ENCODE measurements at places on chromosomes 1 and 21.

DNA sequence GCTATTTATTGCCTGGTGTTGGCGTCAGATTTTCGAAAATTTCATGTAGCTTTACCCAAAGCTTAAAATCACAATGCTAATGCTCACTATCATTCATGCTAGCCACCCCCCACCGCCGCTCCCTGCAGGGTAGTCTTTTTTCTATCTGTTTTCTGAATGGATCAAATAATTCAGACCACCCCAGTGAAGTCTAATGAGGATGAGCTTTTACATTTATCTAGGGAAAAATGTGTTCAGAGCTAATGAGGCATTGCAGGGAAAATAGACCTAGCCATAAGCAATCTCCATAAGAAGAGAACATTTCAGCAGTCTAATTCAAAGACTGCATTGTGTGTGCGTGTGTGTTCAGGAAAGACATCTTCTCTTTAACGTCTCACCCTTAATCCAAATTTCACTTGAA lies 533.0 kb upstream of the PRMT6 start:
- no peak for DNase-seq

GRCh38 chr1:190439447-190439846 lies 38.2 kb downstream of the BRINP3 start:
- DNase-seq, result no peak

DNA sequence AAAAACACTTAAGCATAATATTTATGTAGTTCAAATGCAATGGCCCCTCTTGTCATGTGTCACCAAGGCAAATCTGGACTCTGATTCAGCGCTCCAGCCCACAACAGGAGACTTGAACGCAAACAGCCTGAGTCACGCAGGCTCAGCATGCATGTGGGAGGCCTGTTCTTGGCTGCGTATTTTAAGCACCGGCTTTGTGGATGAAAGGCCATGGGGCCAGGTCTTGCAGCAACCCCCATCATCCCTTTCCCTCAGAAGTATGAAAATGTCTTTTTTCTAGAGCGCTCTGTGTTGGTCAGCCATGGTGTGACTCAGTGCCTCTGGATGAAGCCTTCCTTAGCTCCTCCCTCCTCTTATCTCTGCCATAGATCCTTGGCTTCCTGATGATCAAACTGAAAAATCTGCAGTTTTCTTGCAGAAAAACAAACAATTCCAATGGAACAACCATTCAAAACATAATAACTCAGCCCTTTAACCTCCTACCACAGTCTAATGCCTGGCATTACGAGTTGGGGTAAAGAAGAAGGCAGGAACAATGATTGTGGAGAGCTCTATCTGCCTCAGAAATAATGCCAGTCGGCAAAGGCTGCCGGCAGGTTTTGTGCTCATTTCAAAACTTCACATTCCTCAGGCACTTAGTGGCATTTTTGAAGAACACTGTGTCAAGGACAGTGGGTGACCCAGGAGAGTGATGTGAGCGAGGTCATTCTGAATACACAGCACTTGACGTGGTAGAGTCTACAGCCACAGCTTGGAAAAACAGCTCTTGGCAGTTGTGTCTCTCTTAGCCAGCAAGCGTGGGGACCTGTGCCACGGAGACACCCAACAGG lies 167.5 kb downstream of the CLIC6 start:
- DNase-seq, result no peak

- no peak for DNase-seq
Measured at GRCh38 chr1:80540596-80540995, 1260.1 kb upstream of the ADGRL2 start.

DNA sequence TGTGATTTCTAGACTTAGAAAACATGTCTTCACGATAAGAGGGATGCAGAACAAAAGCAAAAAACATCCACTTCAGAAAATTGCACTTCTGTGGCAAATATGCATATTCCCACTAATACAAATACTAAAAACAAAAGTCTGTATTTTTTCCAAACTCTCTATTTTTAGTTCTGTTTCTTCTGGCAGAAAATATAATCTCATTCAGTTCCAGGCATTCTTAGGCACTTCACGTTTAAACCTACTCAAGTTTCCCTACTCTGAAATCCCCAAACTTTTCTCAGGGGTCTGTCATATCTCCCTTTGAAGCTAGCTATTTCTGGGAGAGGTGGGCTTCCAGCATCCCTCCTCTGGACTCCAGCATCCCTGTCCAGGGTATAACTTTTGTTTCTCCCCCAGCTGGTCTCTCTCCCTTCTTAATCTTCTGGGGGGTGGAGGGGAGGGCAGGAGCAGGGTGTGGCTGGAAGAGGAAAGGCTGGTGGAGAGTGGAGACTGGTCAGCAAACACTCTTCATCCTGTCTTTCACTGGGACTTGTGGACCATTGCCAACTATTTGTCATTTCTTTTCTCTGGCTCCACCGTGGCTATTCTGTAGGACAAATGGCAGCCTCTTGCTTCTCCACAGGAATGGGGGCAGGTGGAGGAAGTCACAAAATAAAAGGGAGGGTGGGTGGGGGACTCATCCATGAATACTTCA lies 19.6 kb upstream of the NCF2 start:
- no peak for DNase-seq

GRCh38 chr21:29083306-29083705 lies 9.9 kb upstream of the CCT8 start:
- no peak for DNase-seq

DNA sequence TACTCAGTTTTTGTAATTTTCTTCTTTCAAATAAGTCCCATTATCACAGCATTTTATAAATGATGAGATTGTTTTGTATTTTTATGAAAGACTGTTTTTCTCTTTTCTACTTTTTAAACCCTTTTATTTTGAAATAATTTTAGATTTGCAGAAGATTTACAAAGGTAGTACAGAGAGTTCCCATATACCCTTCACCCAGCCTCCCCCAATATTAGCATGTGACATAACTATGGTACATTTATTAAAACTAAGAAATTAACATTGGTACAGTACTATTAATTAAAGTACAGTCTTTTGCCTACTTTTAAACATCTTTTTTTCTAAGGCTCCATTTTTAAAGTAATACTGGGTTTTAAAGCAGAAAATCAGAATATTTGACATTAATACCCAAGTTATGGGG lies 35.6 kb upstream of the LAMC2 start:
- DNase-seq, result no peak

GRCh38 chr1:31772669-31773248 lies 8.6 kb upstream of the ADGRB2 start:
- DNase-seq, result no peak

- no peak for DNase-seq
Measured at GRCh38 chr1:177145106-177146070, 19.1 kb downstream of the ASTN1 start.

DNA sequence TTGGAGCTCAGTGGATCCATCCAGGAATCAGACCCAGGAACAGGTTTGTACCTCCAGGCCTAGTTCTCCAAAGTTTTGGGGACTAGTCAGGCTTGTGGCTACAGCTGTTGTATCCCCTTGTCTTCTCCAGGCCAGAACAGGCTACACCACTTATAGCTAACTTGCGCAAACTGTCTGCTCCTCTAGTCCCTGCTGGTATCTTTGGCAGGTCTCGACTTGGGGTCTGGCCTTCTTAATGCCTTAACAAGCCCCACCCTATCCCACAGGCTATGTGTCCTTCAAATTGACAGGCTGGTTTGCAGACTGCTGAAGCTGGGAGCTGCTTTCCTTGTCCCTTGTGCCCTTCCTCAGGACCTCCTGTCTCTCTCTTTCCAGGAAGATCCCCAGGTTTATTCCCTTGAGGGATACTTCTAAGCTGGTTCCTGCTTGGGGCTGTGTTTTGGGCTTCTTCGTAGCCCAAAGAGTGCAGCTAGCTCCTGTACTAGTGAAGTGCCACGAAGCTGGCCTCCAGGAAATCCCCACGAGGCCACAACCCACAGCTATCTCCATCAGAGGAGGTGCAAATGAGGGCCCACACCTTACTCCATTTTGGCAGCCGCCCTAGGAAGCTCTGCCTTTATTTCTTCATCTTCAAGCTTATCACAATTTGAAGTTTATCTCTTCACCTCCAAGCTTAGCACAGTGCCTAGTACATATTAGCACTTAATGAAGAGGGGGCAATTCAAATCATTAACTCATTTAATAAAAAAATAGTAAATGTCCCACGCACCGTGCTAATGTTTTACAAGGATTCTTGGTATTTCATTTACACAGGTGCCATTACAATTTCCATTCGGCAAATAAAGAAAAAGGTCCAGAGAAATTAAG lies 683 bp upstream of the DMAP1 start:
- DNase-seq, result no peak

DNA sequence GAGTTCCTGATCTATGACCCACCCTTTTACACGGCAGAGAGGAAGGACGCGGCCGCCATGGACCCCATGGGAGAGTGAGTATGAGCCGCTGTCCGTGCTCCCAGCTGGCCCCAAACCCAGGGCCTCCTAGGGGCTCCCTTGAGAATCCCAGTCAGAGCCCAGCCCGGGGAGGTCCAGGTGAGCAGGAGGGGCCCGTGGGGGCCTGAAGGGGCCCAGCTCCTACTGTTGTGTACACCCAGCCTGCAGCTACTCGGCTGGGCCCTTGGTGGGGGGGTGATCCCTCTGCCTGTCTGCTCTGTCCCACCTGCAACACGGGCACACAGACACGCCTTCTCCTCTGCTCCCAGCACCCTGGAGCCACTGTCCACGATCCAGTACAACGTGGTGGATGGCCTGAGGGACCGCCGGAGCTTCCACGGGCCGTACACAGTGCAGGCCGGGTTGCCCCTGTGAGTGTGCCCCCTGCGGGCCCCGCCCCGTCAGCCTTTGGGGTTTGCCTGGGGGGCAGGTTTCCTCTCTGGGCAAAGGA lies 28.6 kb upstream of the LRRC3 start:
- DNase-seq, result no peak

GRCh38 chr1:54200519-54200997 lies 591 bp downstream of the MRPL37 start:
- no peak for DNase-seq

DNA sequence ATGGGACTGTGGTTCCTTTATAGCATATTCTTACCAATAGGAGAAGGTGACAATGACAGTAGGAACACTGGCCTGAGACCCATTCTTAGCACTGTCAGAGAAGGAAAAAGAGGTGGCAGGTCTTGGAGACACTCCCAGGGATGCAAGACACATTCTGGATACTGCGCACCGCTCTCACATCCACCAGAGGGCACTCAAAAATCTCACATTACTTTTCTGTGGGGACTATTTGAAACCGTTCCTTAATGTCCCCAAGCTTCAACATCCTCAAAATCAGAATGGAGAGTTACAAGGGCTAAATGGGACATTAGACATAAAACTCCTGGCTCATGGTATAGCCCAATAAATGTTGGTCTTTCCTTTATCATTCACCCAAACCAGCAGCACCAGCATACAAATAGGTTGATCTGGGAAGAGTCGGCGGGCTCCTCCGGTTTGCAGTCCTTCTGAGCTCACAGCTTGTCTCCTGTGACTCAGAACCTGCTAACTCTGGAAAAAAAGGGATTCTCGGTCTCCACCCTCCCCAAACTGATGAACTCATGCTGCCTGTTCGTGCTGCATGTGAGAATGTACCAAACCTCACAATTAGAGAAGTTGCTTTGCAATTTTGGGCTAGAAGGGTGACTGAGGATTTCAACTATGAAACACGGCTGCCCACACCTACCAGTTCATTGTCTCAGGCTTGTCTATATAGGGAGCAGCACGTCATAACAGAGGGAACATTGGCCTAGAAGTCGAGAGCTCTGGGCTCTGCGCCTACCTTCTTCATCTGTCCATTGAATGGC lies 40.2 kb downstream of the IL12RB2 start:
- peak; percentile 57 for DNase-seq

- no peak for DNase-seq
Measured at GRCh38 chr21:19045876-19046275, 642.3 kb upstream of the TMPRSS15 start.

DNA sequence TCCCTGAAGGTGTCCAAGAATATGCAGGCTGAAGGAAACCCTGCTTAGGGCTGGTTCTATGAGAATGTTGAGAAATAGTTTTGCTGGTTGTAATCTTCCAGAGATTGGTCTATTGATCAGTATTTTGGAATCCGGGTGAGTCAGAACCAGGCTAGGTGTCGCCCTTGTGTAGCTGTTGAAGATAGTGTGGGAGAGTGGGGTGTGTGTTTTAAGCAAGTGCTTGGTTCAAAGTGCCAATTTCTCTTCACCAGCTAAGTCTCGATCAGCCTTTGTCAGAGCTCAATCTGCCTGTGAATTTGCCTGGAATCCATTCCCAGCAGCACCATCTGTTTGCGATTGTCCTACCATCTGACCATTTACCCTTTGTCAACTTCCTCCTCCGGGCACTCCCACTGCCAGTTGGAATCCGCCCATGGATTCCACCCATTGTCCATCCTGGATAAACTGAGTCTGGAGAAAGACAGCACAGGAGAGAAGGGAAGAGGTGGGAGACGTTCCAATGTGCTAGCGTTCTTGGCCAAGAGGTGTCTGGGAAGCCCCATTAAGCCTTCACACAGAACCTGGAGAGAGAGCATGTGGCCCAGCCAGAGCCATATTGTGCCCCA lies 59.4 kb upstream of the CYP2J2 start:
- no peak for DNase-seq

- no peak for DNase-seq
Measured at GRCh38 chr1:58577654-58578030, 590 bp upstream of the TACSTD2 start.

DNA sequence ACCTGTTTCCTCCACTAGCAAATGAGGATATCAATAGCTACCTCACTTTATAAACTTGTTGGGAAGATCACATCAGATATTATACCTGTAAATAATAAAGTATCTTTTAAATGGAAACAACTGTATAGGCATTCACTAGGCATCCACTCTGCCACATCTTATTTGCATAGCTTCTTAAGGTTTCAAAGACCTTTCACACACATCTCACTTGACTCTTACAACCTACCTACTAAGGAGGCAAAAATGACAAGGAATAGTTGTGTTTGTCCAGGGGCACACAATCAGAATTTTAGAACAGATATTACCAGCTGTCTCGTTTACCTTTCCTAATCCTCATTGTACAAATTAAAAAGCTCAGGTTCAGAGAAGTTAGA lies 51.5 kb downstream of the VANGL2 start:
- DNase-seq, result no peak

GRCh38 chr1:169694304-169695075 lies 16.9 kb downstream of the SELL start:
- no peak for DNase-seq

DNA sequence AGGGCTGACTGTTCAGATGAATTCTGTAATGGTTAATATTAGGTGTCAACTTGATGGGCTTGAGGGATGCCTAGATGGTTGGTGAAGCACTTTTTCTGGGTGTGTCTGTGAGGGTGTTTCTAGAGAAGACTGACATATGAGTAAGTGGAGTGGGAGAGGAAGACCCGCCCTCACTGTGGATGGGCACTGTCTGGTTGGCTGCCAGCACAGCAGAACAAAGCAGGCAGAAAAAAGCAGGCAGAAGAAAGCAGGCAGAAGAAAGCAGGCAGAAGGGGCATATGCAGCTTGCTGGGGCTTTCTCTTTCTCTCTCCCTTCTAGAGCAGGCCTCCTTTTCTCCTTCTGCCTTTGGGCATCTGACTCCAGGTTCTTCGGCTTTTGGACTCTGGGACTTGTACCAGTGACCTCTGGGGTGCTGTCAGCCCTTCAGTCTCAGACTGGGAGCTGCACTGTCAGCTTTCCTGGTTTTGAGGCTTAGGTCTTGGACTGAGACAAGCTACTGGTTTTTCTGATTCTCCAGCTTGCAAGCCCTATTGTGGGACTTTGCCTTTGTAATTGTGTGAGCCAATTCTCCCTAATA lies 42.9 kb upstream of the CD2 start:
- DNase-seq, result no peak
